ENCODE measurements at places on chromosomes 3 and 15. TPM values are rescaled to one million over a fixed set of nuclear protein-coding genes. Genes with fewer than 3 reads are reported as not detected.

CD96 gene
- total RNA-seq = 0.40 TPM

GRM7 gene
- 0.08 TPM for total RNA-seq

UTS2B gene
- total RNA-seq = 0.15 TPM

MME gene
- total RNA-seq = 66.3 TPM
